ENCODE measurements at places on chromosomes 3 and 15.

DNA sequence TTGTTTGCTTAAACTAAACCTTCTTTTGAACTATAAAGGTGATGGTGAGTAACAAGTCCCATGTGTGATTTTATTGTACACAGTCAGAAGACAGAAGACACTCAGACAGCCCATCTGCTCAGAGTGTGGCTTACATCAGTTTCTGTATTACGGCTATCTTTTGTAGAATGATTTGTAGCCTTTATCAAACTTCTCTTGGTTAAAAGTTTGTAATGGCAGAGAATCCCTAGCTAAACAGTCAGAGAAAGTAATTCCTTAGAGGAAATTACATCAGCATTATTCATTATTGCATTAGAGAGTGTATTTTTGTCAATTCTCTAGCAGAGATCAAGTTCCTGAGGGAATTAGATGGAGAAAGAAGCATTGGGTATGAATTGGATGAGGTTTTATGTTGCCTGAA lies 500.8 kb downstream of the CNTN4 start:
- DNase-seq, result no peak

- DNase-seq, result no peak
These were observed 651 bp downstream of the ACTC1 start for GRCh38 chr15:34794590-34795206.

DNA sequence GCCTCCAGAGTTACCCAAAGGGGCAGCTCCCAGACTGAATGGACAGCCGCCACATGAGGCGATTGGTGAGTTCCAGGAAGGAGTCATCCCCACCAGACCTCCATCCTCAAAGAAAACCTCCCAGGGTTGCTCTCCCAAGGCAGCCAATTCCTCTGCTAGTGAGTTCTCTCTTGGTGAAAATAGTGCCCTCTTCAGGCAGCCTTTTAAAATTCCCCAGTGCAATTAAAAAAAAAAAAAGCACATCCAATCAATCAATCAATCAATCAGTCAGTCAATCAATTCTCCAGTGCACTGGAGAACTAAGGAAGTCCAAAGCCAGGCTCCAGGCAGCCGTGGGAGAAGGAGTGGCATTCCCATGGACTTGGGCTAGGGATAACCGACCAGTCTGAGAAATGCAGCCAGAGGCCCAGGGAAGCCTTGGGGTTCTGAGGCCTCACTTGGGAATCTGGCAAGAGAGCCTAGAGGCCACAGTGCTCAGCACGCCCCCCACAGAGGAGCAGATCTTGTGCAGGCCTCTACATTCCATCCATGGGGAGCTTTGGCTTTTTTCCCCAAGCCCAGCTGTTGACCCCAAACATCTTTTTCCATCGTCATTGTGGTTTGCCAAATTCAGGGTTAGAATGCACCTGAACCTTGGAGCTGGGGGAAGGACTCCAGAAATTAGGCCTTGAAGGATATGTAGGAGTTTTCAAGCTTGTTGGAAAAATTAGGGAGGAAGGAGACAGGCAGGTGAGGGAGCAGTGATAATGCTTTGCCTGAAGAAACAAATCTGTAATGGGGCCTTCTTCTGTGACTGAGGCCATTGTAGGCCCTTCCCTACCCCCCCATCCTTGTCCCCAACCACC lies 4.8 kb downstream of the PAQR5 start:
- DNase-seq, result no peak

DNA sequence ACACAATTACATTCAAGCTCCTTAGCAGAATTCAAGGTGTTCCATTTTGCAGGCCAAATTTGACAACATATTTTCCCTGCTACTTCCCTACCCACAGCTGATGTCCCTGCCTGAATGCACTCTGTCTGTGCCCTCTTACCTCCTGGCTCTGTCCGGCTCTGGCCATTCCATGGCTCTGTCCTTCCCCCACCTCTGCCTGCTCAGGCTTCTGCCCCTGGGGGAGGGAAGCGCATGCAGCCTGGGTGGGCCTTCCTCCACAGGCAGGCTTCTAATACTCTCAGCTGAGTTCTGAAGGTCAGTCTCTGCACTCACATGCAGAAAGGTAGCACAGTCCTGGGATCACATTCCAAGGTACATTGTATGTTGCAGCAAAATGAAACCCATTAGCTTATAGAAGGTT lies 113.6 kb upstream of the CACNA2D3 start:
- DNase-seq, result no peak

- DNase-seq, result no peak
These were observed 101.2 kb downstream of the CD47 start for GRCh38 chr3:107989661-107990060.

DNA sequence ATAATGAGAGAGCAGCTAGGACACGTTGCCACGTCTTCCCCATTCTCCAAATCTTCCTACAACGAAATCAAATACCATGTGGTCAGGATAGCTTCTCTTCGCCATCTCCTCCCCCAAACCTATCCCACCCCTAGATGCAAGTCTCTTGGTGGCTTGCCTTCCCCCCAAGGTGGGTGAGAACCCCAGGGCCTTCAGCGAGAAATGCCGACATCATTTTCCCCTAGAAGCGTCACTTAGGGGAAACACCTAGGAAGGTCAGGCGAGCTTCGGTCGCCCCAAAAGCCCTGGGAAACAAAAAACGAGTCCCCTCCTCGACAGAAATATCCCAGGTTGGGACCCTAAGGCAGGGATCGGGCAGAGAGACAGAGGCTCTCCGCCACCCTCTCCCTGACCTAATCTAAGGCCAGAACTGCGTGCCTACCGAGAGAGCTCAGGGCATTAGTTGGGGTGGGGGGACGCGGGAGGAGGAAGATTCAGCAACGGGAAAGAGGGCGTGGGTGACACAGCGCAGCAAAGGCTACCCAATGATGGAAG lies 502 bp downstream of the DPH3 start:
- no peak for DNase-seq

DNA sequence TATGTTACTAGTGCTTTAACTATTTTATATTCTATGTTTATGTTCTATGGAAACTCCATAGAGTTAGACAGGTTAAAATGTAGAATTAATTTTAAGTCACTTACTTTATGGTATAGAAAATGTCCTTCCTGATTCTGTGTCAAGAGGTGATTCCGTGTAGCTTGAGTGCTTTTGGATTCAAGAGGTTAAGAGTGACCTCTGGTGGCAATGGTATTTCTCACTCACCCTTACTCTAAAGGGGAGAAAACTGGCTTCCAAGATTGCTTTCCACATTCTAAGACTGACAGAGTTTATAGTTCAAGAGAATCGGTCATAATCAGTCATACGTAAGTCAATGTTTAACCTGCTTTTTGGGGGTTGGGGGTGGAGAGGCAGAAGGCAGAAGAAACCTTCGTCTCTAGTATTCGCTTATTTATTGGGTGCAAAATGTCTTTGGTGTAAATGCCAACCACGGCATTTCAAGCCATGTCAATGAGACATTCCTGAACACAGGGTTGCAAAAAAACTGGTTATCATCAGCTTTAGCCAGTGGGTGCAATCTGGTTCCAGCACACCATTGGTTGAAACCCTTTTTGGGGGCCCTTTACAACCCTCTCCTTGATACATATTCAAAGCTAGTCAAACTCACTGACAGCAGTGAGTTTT lies 92.0 kb upstream of the VGLL3 start:
- DNase-seq, result peak; percentile 56

GRCh38 chr15:101637038-101637437 lies 15.1 kb downstream of the TM2D3 start:
- no peak for DNase-seq

- DNase-seq, result no peak
These were observed 20.3 kb downstream of the GPR160 start for GRCh38 chr3:170058127-170058526.

DNA sequence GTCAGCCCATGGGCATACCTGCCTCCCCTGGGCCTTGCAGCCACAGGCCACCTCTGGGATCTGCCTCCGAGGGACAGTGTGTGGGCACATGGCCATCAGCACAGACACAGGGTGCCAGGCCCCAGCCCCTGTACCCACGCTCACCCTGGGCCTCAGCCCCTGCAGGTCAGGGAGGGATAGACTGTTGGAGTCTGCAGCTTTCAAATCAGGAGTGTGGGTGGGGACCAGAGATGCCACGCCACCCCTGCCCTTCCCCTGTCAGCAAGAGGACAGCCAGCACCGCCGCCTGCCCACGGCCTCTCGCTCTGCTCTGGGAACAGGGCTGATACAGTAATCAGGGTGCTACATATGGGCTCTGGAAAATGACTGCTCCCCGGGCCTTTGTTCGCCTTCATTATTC lies 72.7 kb downstream of the DNAJB8 start:
- no peak for DNase-seq

DNA sequence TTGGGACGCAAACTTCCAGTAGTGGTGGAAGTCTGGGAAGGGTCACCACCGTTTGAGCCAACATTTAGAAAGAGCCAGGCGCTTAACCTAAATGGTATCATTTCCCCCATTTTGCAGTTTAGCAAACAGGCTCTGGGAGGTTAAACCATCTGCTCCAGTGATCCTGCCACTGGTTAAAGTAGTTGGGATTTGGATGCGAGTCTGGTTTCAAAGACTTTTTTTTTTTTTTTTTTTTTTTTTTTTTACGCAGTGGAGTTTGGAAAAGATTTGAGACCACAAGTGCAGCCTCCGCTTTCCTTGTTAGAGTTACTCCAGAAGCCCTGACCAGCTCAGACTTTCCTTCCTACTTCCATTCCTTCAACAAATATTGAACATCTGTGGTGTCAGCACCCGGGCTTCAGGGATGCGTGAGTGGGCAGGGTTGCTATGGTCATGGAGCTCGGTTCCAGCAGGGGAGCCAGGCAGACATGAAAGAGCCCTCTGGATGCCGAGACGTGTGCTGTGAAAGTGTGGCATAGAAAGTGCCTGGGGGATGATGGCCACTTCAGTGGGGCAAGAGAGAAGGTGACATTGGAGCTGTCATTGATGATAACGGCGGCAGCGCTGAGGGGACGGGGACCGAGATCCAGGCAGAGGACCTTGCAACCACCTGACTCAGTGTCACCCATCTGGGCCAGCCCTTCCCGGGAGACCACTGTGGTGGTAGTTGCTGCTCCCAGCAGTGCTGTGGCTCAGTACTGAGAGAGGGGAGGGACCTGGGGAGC lies 1.1 kb upstream of the RNU6-1 start:
- no peak for DNase-seq

Data from smooth muscle cell of the brain vasculature (primary cell).